B cell (primary cell): ENCODE measurements at places on chromosomes 2 and 18. TPM values are rescaled to one million over a fixed set of nuclear protein-coding genes. Genes with fewer than 3 reads are reported as not detected.

Gene MEP1B
- not detected in 2 replicates for total RNA-seq

Gene TMEM169
- total RNA-seq: 0.84 and 1.2 TPM in 2 replicates

Gene CMPK2
- 2.0 and 2.9 TPM in 2 replicates for total RNA-seq

Gene CD226
- 2.5 and 2.6 TPM in 2 replicates for total RNA-seq

Gene DSG2
- total RNA-seq: not detected in 2 replicates

Gene SH3BP4
- total RNA-seq: 1.3 and 1.5 TPM in 2 replicates

GRCh38 chr2:162992828-162993227 lies 154.3 kb upstream of the KCNH7 start:
- no peak for DNase-seq

DNA sequence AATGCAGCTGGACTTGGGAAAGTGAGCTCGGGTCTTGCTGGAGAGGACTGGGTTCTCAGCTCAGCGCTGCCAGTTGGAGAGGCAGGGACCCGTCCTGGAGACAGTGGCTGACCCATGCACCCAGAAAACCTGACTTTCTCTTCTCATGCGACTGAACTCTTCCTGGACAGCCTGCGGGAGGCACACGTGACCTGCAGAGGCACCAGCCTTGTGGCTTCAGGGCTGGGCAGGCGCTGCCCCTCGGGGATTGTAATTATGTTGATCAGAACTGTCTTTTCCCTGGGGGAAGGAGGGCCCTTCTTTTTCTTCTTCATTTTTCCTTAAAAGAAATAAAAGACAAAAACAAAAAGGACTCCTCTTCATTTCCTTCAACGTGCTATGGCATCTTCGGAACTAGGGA lies 198.1 kb downstream of the VAPA start:
- no peak for DNase-seq

DNA sequence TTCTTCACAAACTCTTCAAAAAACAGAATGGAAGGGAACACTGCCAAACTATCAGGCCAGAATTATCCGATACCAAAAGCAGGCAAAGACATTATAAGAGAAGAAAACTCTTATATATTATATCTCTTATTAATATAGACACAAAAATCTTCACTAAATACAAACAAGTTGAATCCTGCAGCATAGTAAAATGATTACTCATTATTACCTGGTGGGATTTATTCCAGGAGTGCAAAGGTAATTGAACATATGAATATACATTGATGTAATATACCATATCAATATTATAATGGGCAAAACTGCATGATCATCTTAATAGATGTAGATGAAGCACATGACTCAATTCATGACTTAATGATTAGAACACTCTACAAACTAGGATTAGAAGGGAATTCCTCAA lies 25.1 kb downstream of the ABCB11 start:
- DNase-seq: no peak

DNA sequence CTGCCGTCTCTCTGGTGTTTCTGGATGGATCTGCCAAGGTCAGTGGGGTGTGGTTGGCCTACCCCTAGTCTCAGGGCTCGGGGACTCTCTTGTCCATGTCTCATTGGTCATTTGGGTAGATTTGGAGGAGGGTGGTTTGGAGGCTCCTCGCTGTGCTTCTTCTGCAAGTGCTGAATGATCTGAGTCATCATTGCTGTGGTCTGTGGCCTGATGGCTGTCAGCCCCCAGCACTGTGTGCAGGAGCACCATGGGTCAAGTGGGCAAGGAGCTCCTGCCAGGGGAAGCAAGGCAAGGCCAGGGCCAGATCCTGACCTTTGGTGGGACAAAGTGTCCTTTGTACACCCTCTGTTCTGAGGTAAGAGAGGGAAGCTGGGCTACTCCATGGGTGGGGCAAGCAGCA lies 221.8 kb downstream of the FHOD3 start:
- no peak for DNase-seq

DNA sequence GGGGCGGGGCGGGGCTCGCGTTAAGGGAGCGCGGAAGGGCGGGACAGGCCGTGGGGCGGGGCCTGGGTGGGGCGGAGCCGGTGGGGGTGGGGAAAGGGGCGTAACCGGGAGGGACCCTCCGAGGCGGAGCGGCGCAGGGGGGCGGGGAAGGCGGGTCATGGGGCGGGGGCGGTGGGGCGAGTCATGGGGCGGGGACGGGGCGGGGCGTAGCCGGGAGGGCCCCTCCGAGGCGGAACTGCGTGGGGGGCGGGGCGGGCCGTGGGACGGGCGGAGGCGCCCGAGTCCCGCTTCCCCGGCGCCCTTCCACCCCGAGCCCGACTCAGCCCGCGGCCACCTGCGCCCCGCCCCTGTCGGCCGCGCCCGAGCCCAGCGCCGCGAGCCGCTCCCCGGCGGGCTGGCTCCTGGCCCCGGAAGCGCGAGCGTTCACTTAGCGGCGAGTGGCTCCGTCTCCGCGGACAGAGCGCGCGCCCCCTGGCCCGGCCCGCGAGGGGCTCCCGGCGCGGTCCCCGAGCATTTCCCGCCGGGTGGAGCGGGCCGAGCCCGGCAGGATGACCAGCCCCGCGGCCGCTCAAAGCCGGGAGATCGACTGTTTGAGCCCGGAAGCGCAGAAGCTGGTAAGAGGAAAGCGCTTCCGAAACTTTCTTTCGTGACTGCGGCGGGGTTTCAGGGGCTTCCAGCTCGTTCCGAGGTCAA lies 64.7 kb downstream of the LRRFIP1 start:
- DNase-seq: peak; percentile 94

- no peak for DNase-seq
These were observed 70.7 kb downstream of the HDAC4 start for GRCh38 chr2:239329972-239330572.

- no peak for DNase-seq
These were observed 1536.2 kb upstream of the NXPH2 start for GRCh38 chr2:140316345-140316744.
